ENCODE measurements at places on chromosomes 12 and 14.
A peak's percentile ranks its signal among the peaks of the same experiment; 100 is the strongest.

DNA sequence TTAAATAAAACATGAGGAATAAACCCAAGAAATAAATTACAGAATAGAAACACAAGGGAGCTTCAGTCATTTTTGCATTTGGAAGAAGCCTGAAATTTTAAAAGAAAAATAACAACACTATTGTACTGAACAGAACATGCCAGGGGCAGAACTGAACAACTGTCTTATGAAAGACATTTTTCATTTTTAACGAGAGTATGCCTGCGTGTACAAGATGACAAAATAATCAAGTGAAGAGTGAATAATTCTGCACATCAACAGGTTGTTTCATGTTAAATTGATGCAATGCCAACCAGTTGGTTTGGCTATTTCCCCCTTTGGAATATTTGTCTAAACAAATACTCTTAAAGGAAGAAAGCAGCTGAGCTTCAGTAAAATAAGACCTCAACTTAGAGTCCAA lies 103.3 kb upstream of the BTG1 start:
- no peak for DNase-seq

DNA sequence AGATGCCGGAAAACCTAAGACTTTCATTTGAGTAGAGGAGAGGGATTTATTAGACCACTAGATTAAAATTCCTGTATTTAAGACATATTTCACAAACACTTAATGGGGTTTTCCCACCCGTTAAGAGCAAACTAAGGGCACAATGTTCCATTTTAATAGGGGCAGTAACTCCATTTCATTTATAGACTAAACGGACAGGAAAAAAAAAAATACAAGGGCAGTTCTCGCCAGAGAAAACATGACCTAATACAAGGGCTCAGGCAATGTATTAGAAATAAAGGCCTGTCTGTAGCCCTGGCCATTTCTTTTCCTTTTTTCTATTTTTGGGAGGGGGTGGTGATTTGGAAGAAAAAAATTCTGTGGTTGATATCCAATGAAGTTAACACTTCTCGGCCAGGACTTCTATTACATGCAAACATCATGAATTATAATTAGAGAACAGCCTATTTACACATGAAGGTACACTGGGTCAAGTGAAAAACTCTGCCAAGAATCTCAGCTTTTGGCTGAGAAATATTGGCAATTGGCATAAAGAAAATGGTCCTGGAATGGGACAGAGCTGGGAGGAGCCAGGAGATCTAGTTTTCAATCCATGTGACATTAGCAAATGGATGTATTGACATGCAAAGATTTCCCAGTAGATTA lies 641.1 kb upstream of the TBX3 start:
- no peak for DNase-seq

DNA sequence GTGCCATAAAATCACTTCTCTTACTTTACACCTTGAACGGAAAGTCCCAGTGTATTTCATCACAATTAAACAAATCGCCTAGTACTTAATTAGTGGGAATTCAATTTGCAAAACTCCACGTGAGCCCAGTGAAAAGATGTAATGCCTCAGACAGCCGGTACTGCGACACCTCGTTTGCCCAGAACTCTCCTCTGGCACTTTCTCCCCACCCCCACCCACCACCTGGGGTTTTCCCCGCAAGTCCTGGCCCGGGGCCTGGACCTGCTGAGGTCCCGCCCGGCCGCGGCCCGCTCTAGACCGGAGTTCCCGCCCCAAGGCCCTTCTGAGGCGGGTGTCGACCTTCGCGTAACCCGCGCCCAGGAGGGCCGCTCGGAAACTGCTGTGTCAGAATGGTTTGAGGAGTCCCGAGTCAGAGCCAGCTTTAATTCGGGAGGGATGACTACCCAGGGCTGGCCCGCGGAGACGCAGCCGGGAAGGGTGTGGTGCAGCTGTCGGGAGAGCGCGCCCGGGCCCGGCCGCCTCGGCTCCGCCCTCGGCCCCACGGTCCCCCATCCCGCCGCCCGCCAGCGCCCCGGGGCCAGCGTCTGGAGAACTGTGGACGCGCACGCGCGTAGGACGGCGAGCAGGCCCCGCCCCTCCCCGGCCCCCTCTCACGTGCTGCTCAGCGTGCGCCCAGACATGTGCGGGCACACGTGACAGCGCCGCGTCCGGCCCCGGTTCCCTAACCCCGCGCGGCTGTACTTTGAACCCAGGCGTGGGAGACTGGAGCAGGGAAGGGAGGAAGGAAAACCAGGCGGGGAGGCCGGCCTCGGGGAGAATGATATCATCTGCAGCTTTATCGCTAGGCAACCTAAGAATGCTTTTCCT lies 10.8 kb downstream of the BHLHE41 start:
- peak; percentile 76 for DNase-seq

DNA sequence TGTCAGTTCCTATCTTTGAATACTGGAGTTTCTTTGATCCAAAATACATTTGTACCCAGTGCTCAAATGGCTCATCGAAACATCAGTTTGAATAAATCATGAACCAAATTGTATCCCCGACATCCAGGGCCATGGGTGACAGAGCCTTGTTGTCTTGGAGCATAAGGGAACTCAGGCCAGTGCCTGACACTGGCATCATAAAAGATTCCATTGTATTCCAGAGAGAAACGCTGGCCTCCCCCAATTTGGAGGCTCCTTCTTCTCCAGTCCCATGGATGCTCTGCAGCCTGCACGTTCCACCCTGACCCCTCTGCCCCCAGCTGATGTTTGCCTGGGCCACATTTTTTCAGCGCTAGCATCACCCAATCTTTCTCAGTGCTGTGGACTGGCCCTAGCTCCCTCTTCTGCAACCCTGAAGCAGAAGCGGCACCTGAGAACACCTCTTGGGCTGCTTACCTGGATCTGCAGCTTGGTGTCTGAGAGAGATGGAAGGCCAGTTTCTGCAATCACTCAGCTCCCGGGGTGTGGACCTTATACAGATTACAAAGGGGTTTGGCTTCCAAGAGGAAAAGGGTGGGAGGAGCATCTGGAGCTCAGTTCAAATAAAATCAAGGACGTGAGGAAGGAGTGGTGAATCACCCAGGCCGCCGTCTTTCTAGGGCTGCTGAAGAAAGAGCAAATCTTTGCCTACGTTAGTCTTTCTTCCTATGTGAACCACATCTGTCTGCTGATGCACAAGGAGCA lies at the start of gene RNASE1:
TSS of gene RNASE1 (minus strand) at position 504 of the 744 bp plus-strand sequence. CDS start 776 bp downstream, outside the sequence.
- no peak for DNase-seq

GRCh38 chr12:9039397-9039977 lies 50.1 kb downstream of the KLRG1 start:
- DNase-seq: no peak

- DNase-seq: no peak
Measured at GRCh38 chr12:19856389-19856788, 417.1 kb downstream of the AEBP2 start.

DNA sequence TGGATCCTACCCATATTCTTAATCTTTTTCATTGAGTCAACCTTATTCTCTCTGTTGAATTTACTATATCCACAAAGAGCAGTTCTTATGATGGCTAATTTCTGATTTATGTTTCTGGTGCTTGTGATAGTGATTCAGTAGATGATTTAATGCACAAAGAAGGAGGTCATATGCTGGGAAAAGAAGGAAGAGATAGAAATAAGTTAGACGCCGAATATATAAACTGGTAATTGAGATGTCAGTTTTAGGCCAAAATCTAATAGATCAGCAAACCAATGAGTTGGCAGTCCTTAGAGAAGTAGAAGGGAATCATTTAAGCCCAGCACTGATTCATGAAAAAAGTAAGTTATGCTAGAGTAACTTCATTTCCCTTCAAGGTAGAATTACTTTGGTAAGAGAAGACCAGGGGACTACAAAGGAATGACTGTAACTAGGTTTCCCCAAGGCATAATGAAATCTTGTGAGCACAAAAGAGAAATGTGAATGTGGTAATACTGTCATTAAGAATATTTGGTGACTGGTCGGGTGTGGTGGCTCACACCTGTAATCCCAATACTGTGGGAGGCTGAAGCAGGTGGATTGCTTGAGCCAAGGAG lies 132.4 kb downstream of the TGFB3 start:
- DNase-seq: no peak

GRCh38 chr14:99055019-99055418 lies 217.0 kb downstream of the BCL11B start:
- DNase-seq: no peak

- no peak for DNase-seq
Measured at GRCh38 chr14:102474934-102475333, 34.6 kb downstream of the ANKRD9 start.

DNA sequence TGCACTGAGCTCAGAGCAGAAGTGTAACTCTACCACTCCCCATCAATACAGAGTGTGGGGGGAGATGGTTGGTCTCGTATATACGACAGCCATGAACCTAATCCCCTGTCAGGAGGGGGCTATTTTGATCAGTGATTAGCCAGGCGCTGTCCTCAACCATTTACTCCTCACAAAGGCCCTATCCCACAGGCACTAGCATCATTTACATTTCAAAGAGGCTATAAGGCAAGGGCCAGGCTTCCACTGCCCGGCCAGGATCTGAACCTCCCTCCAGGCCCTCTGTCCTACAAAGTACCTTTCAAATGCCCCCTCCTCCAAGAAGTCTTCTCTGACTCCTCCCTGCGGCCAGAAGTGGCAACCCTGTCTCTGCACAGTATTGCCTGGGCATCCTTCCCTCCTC lies 74.7 kb downstream of the ITPK1 start:
- DNase-seq: no peak

DNA sequence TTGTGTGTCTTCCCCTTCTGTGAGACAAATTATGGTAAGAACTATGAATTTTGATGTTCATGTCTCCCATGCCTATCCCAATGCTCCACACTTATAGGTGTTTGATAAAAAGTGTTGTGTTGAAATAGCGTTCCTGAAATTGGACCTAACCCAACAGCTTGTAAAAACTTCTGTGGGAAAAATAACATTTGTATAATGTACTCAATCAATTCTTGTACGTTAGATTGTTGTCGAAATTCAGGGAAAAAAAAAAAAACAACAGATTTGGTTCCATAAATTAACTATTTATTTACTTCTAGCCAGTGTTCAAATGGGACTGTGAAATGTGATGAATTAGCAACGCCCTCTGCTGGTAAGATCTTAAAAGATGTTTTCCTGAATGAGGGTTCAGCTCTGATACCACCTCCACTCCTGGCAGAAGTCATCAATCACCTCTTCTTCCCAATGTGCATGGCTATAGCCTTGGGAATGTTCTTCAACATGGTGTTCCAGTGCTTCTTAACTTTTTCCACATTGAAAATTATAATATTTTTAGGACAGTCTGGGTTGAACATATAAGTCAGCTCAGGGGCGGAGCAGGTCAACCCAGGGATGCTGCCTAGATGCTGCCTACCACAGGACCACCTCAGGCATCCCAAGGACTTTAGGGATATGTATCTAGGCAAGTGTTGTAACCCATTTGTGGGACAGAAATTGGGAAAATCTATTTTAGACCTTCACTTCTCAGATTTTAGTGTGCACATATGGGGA lies 170.6 kb downstream of the OTOGL start:
- DNase-seq: no peak

DNA sequence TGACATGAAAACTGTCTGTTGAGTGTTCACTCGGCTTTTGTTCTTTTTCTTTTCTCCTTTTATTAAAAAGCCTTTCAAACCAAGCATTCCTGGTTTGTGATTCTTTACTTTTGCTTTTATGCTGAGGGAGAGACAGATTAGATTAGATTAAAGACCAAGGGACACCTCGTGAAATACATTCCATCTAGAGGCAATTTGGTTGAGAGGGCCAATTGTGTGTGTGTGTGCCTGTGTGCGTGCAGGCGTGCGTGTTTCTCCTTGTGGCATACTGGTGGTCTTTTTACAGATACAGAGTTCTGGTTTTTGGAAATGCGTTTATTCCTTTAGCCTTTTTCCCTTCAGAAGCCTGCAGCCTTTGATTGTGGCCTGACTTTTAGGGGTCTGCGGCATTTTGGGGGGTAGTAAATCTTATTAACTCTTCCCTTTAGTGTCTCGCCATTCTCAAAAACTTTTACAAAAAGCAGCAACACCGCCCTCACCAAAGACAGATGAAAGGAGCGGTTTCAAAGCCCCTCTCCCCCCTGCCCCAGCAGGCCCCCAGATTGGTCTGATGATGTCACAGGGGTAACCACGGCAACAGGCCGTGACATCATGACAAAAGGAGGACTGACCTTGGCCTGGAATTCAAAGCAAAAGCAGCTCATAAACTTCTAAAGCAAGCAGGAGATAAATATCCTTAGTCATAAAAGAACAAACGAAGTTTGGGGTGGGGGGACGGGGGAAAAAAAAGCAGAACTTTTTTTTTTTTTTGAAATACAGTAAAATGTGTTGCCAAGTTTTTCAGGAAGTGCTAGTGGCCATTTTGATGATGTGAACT lies 84.1 kb upstream of the TBX3 start:
- DNase-seq: no peak

GRCh38 chr12:47303207-47303606 lies 223.4 kb upstream of the AMIGO2 start:
- no peak for DNase-seq

GRCh38 chr12:52191841-52192791 lies at the start of gene KRT80:
KRT80 (minus strand) TSS chr12:52192014; CDS start chr12:52191902, 112 bp downstream.
- DNase-seq: no peak

- DNase-seq: no peak
Measured at GRCh38 chr12:52033446-52034140, 17.6 kb upstream of the NR4A1 start.

GRCh38 chr12:78968226-78968625 lies 103.7 kb downstream of the SYT1 start:
- no peak for DNase-seq

- no peak for DNase-seq
Measured at GRCh38 chr12:27261866-27262265, 17.8 kb downstream of the STK38L start.

GRCh38 chr12:106840243-106840642 lies 65.8 kb downstream of the RIC8B start:
- DNase-seq: no peak

DNA sequence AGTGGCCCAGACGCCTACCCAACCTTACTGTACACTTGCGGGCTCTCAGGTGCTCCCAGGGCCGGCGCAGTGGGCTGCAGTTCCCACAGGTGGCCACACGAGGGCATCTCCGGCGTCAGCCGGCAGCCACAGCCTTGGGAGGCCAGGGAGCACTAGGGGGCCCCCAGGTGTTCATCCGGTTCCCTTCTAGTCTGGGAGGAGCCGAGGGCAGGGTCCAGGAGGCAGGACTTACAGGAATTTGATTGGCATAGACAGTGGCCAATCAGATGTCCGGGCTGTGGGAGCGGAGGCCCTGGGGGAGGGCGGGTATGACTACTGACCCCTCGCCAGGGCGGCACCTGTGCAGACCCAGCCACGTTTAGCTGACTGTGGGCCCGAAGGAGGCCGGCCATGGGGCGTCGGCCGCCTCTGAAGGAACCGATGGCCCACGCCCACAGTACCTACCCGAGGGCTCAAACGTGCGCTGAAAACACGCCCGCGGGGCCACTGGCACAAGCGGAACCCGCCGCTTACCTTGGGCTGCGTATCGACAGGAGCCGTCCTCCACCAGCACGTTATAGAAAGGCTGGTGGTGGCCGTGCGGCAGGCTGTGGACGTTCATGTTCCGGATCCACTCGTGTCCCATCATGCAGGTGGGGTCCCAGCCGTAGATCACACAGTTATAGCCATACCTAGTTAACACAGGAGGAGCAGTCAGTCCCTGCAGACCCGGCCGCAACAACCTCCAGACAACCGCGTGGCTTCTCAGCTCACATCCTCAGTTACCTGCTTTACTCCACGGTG lies 34.8 kb downstream of the FBXO21 start:
- DNase-seq: peak; percentile 66

- DNase-seq: no peak
Measured at GRCh38 chr14:75070383-75070782, 942 bp downstream of the ZC2HC1C start.

- no peak for DNase-seq
Measured at GRCh38 chr12:6965714-6966113, 4.8 kb downstream of the PHB2 start.

GRCh38 chr12:60803147-60803546 lies 1207.3 kb downstream of the SLC16A7 start:
- no peak for DNase-seq

- no peak for DNase-seq
Measured at GRCh38 chr12:92927055-92927435, 2.0 kb downstream of the EEA1 start.

All from stimulated activated CD4-positive, alpha-beta T cell treated with anti-CD3 and anti-CD28 coated beads, TNF-alpha, amount 100 ng/mL, for 1 hour (primary cell).